ENCODE measurements at places on chromosomes 1 and 21.

DNA sequence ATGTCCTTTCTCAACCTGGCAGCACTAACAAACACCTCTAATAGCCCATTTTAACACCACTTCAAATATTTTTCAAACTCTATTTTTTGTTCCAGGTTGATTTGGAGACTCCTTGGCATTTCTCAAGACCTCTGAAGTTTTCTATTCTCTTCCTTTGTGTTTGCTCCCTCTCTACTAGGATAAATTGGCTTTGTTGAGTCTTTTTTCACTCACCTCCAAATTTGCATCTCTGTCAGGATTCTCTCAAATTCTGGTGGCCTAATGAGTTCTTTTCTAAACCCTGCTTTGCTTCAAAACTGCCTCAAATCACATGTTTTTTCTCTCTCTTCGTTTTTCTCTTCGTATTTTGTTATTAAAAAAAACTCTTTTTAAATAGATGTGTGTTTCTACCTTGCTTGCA, 582.2 kb upstream of the ADGRL4 start:
- no peak for DNase-seq

DNA sequence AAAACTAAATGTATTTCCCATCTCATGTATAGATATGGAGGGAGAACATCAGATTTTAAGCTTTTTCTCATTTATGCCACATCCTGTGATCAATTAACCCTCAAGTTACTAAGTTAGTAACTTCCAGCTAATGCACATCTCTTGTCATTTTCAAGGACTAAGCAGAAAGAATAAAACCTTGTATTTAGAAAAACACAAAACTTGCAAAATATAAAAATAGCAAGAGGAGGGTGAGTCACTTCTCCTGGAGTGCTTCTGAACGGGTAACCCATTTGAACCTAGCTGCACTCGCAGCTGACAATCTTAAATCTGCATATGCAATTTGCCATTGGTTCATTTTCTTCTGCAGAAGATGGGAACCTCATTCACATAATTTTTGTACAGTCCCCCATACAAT, 500.5 kb downstream of the SETD4 start:
- no peak for DNase-seq

GRCh38 chr1:84020151-84020550, 21.2 kb upstream of the TTLL7 start:
- DNase-seq, result no peak

DNA sequence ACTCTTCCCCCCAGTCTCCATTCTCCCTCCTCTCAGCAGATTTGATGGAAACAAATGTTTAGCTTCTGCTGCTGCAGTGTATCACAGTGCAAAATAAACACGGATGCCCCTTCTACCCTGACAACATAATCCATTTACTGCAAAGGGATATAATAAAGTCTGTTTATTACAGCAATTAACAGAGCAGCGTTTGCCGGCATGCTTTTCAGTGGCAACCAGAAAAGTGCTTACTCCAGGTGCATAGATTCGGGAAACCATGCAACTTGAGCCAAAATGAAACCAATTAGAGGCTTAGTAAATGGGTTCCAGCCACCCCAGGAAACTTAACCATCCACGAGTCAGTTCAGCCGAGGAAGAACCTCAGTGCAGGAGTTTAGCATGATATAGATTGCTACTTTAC, 12.9 kb upstream of the LEMD1 start:
- no peak for DNase-seq

DNA sequence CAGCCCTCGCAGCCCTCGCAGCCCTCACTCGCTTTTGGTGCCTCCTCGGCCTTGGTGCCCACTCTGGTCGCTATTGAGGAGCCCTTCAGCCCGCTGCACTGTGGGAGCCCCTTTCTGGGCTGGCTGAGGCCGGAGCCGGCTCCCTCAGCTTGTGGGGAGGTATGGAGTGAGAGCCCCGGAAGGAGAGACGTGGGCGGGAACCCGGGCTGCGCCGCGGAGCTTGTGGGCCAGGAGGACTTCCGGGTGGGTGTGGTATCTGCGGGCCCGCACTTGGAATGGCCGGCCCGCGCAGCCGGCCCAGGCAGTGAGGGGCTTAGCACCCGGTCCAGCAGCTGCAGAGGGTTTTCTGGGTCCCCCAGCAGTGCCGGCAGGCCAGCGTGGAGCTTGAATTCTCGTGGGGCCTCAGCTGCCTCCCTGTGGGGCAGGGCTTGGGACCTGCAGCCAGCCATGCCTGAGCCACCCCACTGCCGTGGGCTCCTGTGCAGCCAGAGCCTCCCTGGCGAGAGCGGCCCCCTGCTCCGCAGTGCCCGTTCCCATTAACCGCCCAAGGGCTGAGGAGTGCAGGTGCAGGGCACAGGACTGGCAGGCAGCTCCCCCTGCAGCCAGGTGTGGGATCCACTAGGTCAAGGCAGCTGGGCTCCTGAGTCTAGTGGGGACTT, 9.9 kb upstream of the CFHR2 start:
- DNase-seq, result no peak

DNA sequence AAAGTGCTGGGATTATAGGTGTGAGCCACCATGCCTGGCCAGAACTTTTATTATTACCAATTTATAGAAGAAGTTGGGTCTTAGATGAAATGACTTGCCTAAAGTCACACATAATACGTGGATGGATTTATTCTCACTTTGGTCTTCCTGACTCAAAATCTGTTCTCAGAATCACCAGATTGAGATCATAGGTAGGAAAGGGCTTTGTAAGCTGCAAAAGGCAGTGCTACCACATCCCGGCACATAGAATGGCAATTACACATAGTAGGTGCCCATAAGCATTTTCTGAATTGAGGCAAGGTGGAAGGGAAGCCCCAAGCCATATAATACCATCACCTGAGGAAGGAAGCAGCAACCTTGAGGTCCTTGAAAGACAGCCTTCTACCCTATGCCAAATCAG, 8.2 kb upstream of the CAPZB start:
- DNase-seq, result no peak

- DNase-seq, result no peak
Measured at GRCh38 chr1:36108314-36108713, 16.7 kb downstream of the COL8A2 start.

DNA sequence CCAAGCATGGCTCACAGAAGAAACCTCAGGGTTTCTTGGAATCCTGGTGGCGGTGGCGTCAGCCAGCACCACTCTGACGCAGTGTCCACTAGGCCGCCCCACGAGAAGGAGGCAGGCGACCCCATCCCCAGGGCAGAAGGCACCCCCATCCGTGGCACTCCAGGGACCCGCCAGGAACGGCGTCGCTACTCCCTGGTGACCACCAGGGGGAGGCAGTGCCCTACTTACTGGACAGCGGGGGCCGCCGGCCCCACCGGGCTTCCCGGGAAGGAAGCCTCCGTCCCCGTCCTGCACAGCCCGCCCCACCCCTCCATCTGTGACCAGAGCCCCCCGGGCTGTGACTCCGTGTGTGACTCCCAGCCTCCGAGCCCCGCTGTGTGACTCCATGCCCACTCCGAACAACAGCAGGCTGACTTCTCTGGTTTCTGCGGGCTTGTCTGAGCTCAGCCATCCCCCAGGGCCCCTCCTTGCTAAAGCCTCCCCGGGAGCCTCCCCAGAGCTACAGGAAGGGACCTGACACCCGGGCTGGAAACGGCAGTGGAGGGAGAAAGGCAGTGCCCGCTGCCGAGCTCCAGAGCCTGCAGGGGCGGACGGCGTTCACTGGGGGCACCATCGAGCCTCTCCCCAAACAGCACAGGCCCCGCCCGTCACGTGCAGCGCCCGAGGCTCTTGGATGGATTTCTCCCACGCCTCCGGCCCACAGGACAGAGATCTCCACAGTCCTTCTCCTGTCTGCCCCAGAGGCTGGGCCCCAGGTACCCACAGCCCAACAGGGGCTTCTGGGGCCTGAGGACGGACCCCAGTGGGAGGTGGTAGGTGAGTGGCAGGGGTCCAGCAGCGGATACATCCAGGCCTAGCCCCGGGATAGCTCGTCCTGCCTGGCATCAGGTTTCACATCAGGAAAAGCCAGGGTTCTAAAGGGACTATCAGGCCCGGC, 21.1 kb downstream of the KIF17 start:
- DNase-seq, result peak; percentile 83

DNA sequence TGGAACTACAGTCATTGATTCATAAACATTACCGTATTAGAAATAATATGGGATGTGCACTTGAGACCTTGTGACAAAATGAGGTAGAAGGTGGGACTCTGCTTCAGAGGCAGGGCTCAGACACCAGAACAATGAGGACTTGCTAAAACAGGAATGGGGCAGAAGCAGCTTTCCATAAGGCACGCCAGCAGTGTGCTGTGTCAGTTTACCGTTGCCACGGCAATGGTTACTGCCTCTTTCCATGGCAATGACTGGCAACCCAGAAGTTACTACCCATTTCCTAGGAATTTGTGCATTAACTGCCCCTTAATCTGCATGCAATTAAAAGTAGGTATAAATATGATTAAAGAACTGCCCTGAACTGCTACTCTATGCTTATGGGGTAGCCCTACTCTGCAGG, 169.0 kb downstream of the CHRM3 start:
- DNase-seq, result no peak

Data from GM12865 (cell line).